ENCODE measurements at places on chromosomes 12 and 14. TPM values are rescaled to one million over a fixed set of nuclear protein-coding genes. Genes with fewer than 3 reads are reported as not detected.

The SYCP3 gene
- 0.09 TPM for total RNA-seq

The DPPA3 gene
- not detected for total RNA-seq

The GTF2A1 gene
- total RNA-seq: 18.7 TPM

The SLC38A6 gene
- total RNA-seq: 20.7 TPM

The GARIN6 gene
- not detected for total RNA-seq

The MYBPC1 gene
- total RNA-seq: not detected

The KIF21A gene
- total RNA-seq: 8.6 TPM

Measured in endothelial cell of coronary artery (primary cell).